ENCODE measurements at places on chromosomes 2 and 18.

- no peak for DNase-seq
These were observed 183.9 kb downstream of the NBAS start for GRCh38 chr2:15377202-15377601.

- DNase-seq, result no peak
These were observed 63.1 kb downstream of the AAK1 start for GRCh38 chr2:69580486-69580885.

GRCh38 chr18:76457957-76458356 lies 37.1 kb downstream of the ZNF516 start:
- no peak for DNase-seq

- peak; percentile 53 for DNase-seq
These were observed 35.4 kb downstream of the PTPN18 start for GRCh38 chr2:130391058-130391871.

DNA sequence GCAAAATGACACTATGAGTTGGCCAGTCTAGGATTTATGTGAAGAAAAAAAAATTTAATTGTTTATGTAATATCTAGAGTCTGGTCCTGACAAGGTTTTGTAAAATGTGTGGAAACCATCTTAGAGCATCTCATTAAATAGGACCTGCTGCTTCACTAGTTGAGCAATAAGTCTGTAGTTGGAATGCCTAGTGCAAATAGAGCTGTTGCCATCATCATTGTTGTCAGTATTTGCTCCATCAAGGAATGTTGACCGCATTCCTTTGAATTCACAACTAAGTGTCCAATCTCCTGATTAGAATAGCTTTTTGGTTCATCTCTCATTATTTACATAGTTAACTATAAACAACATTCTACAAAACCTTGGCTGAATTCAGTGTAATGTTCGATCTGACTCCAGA lies 32.2 kb upstream of the RPE start:
- DNase-seq, result no peak

- DNase-seq, result no peak
These were observed 120.2 kb downstream of the NFATC1 start for GRCh38 chr18:79515944-79516351.

DNA sequence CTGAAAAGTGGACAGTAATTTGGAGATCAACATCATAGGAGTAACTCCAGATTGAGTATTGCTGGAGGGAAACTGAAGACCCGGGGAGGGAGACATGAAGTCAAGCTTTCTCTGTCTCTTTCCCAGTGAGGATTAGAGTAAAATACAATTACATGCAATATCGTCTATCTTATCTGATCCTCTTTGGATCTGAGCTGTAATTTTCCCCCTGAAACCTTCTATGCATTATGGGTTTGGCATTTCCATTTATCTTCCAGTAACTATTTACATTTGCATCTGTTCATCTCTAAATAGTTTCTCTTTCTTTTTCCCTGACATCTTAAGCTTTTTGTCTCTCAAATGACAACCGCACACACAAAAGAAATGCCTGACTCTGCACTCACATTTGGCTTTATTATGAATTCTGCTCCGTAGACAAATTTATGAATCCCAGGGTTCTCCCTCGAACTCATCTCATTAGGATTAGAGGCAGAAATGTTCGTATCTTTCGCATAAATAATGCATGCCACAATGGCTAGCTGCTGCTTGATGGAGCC lies 113.1 kb downstream of the SPP2 start:
- no peak for DNase-seq

- no peak for DNase-seq
These were observed 361.8 kb upstream of the UBE2E3 start for GRCh38 chr2:180618570-180618969.

DNA sequence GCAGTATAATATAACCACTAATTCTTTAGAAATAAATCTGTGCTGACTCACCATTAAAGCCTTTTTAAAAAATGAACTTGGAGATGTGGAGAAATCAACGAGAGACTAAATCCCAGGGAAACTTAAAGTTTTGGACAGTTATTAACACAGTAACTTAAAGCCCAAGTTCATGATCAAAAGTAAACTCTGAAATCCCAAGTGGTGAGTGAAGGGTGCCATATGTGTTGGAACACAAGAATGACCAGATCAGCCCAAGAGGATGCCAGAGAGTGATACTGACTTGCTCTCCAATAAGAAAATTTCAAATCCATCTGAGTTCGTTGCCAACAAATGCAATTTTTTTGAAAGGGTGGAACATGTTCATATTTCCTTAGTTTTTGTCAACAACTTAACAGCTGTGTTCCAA lies 838.1 kb upstream of the ACVR2A start:
- DNase-seq, result no peak

GRCh38 chr2:130372833-130373807 lies 17.3 kb downstream of the PTPN18 start:
- no peak for DNase-seq

- DNase-seq, result no peak
These were observed 626.2 kb upstream of the SETBP1 start for GRCh38 chr18:44054514-44054913.

DNA sequence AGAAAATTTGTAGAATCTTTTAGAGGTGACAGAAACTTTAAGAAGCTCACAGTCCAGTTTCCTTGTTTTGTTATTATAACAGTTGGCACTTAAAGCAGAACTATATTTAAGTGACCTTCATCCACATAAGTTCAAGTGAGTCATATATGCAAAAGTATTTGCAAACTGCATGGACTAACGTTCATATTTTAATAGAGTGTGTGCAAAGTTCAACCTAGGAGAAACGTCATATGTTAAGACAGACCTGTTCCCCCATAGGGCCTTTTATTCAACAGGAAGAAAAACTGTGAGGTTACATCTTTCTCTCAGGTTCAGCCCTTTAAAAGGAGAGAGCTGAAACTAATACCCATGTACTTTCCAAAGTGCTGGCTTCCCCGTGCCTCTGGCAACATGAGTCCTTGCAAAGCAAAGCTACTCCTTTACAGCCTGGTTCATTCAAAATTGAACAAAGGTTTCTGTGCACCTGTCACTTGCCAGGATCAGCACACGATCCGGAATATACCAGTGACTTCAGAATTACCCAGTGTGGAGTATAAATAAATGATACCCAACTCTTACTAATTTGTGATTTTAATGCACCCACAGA lies 280.0 kb upstream of the RAB12 start:
- DNase-seq, result no peak

DNA sequence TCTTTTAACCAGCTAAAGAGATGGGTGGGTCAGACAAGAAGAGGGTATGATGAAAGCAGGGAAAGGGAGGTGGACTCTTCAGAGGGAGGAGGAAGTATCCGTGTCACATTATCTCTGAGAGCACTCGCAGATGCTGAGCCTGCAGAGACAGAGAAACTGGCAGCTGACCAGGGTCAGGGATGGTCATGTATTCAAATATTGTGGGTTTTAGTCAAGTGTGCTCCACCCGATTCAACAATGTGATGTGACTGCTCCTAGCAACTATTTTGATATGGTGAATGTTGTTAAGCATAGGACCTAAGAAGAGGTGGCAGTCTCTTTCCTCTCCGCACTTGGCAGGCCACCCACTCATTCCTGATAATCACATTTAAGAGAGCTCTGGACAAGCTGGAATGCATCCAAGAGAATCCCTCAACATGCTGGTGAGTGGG lies 1.3 kb upstream of the CLIP4 start:
- DNase-seq, result peak; percentile 36

DNA sequence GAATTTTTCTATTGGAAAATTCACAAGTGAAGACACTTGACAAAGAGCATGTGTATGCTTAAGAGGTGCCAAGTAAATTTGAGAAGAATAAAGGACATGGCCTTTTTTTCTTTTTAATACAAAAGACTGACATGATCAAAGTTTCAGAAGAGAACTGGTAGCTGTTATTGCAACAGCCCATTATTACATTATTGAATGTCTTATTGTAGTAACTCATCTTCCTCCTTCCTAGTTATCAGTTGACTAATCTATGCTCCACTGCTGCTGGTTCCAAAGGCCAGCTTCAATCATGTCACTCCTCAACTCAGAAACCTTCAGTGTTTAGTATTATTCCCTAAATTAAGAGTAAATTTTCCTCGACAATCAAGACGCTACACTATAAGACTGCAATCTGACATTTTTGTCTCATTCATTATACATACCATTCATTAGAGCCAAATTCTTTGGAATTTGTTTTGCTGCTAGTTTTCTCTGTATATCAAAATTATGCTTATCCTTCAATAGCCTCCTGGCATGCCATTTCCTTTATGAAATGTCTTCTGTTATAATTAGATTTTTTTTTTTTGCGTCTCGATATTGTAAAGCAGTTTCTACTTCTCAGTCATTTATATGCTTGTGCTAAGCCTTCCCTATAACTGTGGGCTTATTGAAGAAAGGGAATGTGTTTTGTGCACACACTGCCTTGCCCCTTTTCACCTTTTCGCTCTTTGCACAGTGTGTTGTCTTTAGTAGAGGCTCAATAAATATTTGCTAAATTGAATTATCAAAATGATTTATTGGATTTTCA lies 27.9 kb downstream of the ITGA4 start:
- no peak for DNase-seq

GRCh38 chr2:38147333-38148121 lies 71.6 kb upstream of the CYP1B1 start:
- no peak for DNase-seq

DNA sequence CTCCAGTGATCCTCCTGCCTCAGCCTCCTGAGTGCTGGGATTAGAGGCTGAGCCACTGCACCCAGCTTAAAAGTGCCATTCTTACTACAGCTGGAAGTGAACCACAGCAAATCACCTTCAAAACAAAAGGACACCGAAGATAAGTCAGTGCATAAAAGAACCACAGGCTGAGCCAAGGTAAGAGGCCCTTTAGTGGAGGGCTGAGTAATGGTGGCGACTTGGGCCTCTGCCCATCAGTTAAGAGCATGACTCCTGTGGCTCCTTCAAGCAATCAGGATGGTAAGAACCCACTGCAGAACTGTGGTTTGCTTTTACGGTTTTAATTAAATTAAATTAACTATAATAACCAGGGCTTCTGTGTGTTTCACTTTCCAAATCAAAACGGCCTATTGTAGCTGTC lies 75.1 kb downstream of the CTAGE1 start:
- DNase-seq, result peak; percentile 40

DNA sequence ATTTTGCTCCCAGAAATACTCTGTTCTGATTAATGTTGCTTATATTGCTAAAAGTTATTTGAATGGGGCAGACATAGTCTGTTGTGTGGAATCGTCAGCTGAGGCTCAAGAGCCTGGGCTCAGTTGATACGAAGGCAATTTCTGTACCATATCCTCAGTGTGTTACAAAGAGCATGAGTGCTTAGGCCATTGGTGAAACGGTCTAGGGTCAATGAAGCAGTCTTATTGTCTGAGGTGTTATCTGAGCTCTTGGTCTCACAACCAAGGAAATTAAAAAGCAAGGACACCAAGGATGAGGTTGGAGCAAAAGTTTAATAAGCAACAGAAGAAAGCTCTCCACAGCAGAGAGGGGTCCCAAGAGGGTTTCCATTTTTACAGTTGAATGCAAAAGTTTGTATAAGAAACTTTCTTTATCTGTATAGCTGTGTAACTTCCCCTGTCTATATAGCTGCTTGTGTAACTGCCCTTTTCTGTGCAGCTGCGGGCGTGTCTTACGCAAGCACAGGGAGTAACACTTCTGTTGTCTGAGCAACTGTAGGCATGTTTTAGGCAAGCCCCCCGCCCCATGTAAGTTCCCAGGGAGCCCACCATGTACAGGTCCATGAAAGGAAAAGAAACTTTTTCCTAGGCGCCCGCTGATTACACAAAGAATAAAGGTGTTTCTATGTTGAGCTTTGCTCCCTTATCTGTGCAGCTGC lies 40.6 kb upstream of the DSC1 start:
- no peak for DNase-seq

DNA sequence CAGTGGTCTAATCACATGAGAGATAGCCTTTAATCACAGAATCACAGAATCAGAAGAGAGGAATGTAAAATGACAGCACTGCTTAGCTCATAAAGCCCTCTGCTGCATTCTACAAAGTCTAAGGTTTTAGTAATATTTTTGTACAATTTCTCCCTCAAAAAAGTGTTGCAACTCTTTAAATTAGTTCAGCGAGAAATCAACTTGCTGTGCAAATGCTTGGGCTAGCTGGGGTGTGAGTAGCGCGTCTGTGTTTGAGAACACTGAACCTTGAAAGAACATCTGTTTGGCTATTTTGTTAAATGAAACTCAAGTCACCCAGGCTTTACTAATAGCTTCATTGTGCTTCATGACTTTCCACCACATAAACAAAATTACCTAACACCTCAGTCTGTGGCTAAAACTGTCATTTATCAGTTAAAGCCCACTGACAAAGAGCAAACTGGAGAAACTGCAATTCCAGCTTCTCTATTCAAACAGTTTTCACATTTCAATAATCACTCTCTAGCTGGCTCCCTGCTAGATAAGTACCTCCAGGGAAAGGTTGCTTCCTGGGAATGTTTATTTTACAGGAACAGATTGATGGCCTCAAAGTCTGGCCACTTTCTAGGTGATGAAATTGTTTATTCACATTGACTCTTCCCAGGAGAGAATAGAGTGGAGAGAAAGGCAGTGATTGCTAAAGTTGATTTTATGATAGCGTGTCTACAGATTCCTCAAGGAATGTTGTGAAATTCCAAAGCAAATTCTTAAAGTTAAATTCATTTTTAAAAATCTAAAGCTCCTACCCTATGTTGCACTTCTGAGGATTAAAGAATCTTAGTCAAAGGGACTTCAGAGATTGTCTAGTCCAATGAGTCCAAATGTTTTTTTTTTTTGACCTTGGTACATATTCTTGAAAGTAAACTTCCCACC lies 36.0 kb upstream of the STAT1 start:
- DNase-seq, result no peak

GRCh38 chr18:37953876-37954275 lies 388.3 kb upstream of the CELF4 start:
- no peak for DNase-seq

- no peak for DNase-seq
These were observed 199.1 kb downstream of the TRIB2 start for GRCh38 chr2:12915787-12916186.

DNA sequence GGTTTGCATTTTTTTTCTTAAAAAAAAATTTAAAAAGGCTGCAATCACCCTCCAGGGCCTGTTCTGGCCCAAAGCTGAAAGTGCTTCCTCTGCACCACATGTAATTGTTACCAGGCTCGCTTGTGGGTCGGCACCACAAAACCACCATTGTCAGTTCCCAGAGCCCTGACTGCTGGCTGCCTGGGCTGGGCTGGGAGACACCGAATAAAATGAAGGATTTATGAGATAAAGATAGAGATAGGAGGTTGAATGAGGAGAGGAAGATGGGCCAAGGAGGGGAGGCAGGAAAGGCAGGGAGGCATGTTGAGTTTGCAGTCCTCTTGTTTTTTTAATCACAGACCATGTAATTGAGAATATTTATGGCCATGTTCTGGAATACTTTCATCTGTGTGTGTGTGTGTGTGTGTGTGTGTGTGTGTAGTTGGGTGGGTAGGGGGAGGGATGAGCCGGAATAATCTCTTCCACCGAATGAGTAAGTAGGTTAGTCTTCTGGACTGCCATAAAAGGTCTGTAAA lies 14.7 kb downstream of the NRP2 start:
- no peak for DNase-seq
